Suppressor macrophage treated with lipopolysaccharide for 1 hour (primary cell): ENCODE measurements at places on chromosomes 12 and 14.
A peak's percentile ranks its signal among the peaks of the same experiment; 100 is the strongest.

DNA sequence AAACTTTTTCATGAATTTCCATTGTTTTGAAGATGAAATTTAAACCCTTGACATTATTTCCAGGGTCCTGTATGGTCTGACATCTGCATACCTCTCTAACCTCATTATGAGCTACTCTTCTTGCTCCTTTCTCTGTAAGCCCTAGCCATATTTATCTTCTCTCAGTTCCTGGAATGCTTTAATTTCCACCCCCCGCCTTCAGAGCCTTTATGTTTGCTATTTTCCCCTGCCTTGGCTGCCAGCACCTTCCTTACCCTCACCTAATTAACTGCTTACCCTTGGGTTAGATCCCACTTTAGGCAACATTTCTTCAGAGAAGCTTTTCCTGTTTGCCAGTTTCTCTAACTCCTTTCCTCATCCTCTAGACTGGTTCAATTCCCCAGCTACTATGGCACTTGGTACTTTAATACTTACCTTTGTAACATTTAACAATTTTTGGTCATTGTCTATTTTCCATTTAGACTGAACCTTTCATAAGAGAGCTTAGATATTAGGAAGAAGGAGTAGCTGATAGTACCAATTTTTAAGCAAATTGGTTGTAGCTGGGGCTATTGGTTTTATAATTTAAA, 6.0 kb downstream of the STYX start:
- no peak for DNase-seq

GRCh38 chr12:132502149-132502881, 12.4 kb downstream of the FBRSL1 start:
- no peak for DNase-seq

GRCh38 chr14:100078216-100078803, 13.1 kb downstream of the EVL start:
- DNase-seq, result no peak

GRCh38 chr12:2053691-2054090, 904 bp downstream of the CACNA1C start:
- peak; percentile 27 for DNase-seq

DNA sequence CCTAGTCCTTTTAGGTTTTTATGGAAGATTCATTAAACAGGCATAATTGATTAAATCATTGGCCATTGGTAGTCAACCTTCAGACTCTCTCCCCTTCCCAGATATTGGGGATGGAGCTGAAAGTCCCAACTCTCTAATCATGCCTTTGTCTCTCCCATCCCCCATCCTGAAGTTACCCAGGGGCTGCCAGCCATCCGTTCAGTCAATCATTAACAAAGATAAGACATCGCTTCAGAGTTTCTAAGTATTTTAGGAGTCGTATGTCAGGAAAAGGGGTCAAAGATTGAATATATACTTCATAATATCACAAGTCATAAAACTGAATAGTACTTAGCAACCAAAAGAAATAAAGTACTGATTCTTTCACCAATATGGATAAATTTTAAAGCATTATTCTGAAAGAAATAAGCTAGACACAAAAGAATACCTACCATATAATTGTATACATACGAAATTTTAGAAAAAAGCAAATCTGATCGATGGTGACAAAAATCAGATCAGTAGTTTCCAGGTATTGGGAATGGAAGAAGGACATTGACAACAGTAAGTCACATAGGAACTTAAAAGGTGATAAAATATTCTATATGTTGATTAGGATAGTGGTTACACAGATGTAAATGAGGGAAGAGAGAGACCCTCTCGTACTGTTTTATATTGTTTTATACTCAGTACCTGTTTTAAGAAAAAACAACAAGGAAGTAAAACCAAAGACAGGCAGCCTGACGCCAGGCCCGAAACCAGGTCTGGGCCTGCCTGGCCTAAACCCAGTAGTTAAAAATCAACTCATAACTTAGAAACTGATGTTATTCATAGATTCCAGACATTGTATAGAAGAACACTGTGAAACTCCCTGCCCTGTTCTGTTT, 414.4 kb downstream of the DAD1 start:
- DNase-seq, result no peak
